Airway epithelial cell (primary cell): ENCODE measurements at places on chromosomes 4 and X. TPM values are rescaled to one million over a fixed set of nuclear protein-coding genes. Genes with fewer than 3 reads are reported as not detected.

The ZNF732 gene
- 0.93 and 1.8 TPM in 2 replicates for total RNA-seq

The FAM47E gene
- total RNA-seq: 0.56 TPM in 1 of 2 replicates, not detected in the other

The ZCCHC12 gene
- total RNA-seq: not detected in 2 replicates

The MTMR8 gene
- total RNA-seq: 0.49 TPM in 1 of 2 replicates, not detected in the other

The USP51 gene
- total RNA-seq: 0.09 and 0.42 TPM in 2 replicates

The EDA gene
- 1.2 and 1.5 TPM in 2 replicates for total RNA-seq

The TBCK gene
- total RNA-seq: 12.8 and 16.0 TPM in 2 replicates

The EPHA5 gene
- not detected in 2 replicates for total RNA-seq

The PPP1R2C gene
- total RNA-seq: not detected in 2 replicates

The EXOC1L gene
- not detected in 2 replicates for total RNA-seq

The COL25A1 gene
- not detected in 2 replicates for total RNA-seq

The NMU gene
- 28.1 and 29.0 TPM in 2 replicates for total RNA-seq

The TAF9B gene
- 8.7 and 12.1 TPM in 2 replicates for total RNA-seq

The PHF8 gene
- total RNA-seq: 9.5 and 11.7 TPM in 2 replicates

The PALLD gene
- total RNA-seq: 52.6 and 57.5 TPM in 2 replicates

The HTN1 gene
- total RNA-seq: not detected in 2 replicates

The SLC2A9 gene
- 19.0 and 26.5 TPM in 2 replicates for total RNA-seq

The PNMA6F gene
- not detected in 2 replicates for total RNA-seq

The ARHGAP36 gene
- not detected in 2 replicates for total RNA-seq

The CTAG2 gene
- not detected in 2 replicates for total RNA-seq

The SOX3 gene
- not detected in 2 replicates for total RNA-seq

The TMEM131L gene
- total RNA-seq: 11.3 and 11.7 TPM in 2 replicates

The ANKRD50 gene
- 8.8 and 11.0 TPM in 2 replicates for total RNA-seq

The ETDA gene
- total RNA-seq: not detected in 2 replicates

The MAGEA3 gene
- not detected in 2 replicates for total RNA-seq

The UCP1 gene
- not detected in 2 replicates for total RNA-seq

The ABLIM2 gene
- total RNA-seq: 0.14 and 0.23 TPM in 2 replicates

The MAOA gene
- 65.2 and 66.7 TPM in 2 replicates for total RNA-seq

The RNF212 gene
- total RNA-seq: 0.35 TPM in 1 of 2 replicates, not detected in the other

The UBA1 gene
- total RNA-seq: 217 and 276 TPM in 2 replicates

The BTC gene
- total RNA-seq: 0.33 and 0.71 TPM in 2 replicates

The CENPI gene
- total RNA-seq: 11.9 and 16.1 TPM in 2 replicates

The TMSB15C gene
- total RNA-seq: 0.42 and 1.1 TPM in 2 replicates

The SSX2B gene
- total RNA-seq: not detected in 2 replicates

The NXF3 gene
- not detected in 2 replicates for total RNA-seq

The MAGEB10 gene
- not detected in 2 replicates for total RNA-seq

The ZNF630 gene
- 0.37 and 1.6 TPM in 2 replicates for total RNA-seq

The ZDHHC9 gene
- total RNA-seq: 11.2 and 22.4 TPM in 2 replicates

The ASB12 gene
- total RNA-seq: not detected in 2 replicates

The CXCL10 gene
- 0.65 TPM in 1 of 2 replicates, not detected in the other for total RNA-seq

The PABPC4L gene
- total RNA-seq: 0.37 and 1.2 TPM in 2 replicates

The CCSER1 gene
- 1.4 TPM in 1 of 2 replicates, not detected in the other for total RNA-seq

The CETN2 gene
- 40.4 and 55.6 TPM in 2 replicates for total RNA-seq

The WDR17 gene
- 0.09 and 0.21 TPM in 2 replicates for total RNA-seq
